ENCODE measurements at places on chromosomes 6 and 20. TPM values are rescaled to one million over a fixed set of nuclear protein-coding genes. Genes with fewer than 3 reads are reported as not detected.

- DNase-seq = no peak
Measured at GRCh38 chr6:26025047-26025893, 62.0 kb upstream of the HFE start.

GRCh38 chr6:83884523-83884922 is 25.0 kb downstream of the CYB5R4 start:
- peak; percentile 59 for DNase-seq

DNA sequence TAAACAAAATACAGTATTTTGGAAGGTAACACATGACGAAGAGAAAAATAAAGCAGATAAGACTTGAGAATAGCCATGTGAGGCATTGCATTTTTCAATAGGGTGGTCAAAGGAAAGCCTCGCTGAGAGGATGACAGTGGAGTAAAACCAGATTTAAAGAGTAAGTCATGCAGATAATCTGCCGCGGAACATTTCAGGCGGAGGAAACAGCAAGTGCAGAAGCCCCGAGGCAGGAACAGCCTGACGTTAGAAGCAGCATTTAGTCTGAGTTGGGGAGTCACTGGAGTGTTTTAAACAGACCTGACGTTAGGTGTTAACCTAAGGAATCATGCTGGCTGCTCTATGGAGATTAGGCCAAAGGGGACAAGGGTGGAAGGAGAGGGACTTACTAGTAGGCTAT is 65.0 kb upstream of the VSTM2L start:
- DNase-seq = no peak

DNA sequence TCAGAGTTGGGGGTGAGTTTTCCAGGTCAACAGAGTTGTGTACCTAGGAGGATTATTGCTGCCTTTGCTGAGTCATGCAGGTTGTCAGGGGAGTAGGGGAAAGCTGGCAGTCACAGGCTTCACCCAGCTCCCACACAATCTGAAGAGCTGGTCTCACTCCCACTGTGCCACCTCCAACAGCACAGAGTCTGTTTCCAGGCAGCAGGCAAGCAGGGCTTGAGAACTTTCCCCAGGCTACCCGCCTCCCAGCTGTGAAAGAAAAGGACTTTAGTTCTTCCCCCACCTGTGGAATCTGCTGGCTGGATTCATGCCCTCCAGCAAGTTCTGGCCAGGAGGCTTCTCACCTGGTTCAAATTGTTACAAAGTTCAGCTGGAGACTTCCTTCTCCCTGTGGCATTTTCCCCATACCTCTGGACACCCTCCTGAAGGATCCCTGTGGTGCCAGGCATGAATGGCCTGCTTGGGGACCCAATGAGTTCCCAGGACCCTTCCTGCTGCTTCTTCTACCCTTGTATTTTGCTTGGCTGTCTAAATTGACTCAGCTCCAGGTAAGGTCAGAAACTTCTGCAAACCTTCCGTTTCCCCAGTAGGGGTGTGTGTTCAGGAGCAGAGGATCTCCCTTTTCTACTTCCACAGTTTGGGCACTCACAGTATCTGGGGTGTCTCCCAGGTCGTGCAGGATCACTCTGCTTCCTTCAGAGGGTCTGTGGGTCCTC is 378.1 kb upstream of the MAN1A1 start:
- DNase-seq = no peak

GRCh38 chr6:65790666-65791065 is 83.6 kb upstream of the EYS start:
- no peak for DNase-seq

DNA sequence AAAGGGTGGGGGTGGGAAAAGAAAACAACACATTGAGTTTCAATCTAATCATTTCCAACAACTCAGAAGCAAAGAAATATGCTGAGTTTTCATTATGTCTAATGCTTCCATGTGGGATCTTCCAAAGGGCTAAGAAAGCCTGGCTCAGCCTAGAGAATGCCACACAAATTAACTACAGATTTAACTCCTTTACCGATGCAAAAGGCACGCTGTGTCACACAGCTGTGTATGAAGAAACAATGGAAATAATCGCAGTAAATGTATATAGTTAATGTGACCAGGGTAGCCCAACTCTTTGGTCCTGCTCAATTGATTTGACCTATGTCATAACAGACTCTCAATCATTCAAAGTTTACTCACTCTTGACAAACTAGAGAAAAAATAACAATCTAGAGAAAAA is 17.8 kb downstream of the B4GALT5 start:
- DNase-seq = no peak

- no peak for DNase-seq
Measured at GRCh38 chr6:91523511-91523910, 936.6 kb upstream of the MAP3K7 start.

DNA sequence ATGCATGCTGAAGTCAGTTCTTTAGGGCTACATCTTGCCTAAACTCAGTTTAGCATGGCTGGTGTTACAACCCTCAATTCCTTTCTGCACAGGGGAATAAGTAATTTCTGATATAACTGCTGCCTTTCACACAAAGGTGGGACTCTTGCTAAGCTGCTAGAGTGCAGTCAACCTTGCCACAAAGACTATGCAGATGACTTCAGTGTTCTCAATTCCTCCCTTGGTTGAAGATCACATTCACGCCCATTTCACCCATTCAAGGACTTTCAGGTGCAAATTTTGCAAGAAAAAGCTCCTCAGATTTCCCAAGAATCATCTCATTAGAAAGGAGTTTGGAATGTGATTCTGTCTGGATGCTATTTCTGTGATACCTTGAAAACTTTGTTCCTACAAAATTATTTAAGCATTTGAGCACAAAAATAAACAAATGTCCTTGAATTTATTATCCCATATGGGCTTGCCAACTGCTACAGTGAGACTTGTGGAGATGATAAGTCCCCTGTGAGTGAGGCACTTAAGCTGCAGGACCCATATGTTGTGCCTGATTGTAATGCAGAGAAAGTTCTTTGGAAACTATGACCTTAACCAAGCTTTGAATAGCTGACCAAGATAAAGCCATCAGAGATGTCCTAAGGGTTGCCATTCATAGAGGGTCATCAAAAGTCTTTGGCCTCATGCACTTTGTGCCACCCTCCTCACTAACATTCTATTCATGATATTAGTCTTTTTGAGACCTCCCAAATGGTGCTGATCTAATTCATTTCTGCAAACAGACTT is 111.8 kb downstream of the PLCB4 start:
- no peak for DNase-seq

DNA sequence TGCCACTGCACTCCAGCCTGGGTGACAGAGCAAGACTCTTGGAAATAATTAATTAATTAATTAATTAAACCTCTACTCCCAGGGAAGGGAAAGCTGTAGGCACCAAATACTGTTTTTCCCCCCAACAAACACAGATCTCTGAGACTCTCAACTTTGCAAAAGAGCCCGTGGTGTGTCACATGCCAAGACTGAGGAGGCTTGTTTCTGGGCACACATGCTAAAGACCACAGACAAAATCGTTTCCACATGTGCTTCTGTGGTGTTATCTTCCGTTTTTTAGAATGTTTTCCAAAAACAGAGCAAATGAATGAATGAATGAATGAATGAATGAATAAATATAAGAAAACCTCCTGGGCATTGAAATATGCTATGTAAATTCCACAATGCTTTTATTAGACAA is 55.6 kb upstream of the ATXN1 start:
- no peak for DNase-seq

GRCh38 chr6:35081426-35081851 is 59.7 kb downstream of the TCP11 start:
- DNase-seq = no peak

DNA sequence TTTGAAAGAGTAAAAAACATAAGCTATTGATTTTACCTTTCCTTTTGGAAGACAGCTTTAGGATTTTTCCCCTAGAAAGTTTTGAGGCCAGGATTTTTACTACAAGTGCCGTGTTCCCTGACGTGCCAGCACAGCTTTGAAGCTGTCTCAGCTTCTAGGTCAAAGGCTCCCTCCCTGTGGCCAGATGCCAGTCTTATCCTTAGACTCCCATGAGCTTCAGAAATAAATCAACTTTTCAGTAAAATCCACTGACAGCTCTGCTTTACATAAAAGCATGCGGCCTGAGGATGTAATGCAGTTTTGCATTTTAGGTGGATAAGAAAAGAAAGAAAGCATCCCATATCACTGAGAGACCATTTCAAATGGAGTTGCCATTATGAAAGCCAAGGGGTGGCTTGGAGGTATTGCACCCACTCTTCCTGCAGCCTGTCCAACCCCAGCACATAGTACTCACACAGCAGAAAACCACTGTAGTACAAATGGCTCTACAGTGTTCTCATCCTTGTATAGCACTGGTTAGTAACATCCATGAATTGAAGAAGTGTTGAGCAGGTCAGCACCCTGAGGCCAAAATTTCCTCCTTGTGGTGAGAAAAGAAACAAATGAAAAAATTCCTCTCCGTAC is 15.2 kb upstream of the ATXN1 start:
- DNase-seq = no peak

DNA sequence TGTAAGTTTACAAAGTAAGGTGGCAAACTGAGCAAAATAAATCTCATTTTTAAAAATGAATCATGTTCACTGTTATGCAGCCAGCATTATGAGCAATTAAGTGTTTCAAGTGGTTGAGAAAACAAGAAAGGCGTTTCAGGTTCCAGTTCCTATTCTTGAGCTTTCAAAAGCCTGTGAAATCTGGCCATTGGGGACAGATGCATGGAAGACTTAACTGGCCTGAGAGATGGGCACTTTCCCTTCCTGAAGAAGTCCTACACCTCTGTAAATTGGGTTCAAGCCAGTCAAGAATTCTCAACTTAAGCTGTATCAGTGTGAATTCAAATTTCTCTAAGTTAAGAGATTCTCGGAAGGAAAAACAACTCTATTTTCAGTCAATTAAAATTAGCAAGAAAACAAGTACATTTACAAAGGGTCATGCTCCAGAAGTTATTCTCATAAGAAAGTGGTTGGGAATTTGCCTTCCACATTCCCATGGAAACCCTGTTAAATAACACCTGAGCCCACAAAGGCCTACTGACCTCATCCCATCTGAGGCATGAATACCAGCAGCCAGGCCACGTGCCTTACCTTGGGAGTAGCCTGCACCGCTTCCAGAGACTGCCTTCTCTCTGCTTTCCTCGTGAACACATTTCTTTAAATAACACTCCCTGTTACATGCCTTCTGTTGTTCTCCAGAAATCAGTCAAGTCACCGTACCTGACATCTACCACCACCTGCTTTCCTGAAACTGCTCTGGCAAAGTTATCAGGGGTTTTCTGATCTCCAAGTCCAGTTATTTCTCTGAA is 19.4 kb downstream of the MAP3K5 start:
- no peak for DNase-seq

CHRNA4 gene
- total RNA-seq = not detected

RBPJL gene
- total RNA-seq = not detected

SCAND1 gene
- total RNA-seq = 35.1 TPM

CLDN20 gene
- total RNA-seq = 0.21 TPM

MYH7B gene
- total RNA-seq = 0.19 TPM
